ENCODE measurements at places on chromosomes 7 and 10. TPM values are rescaled to one million over a fixed set of nuclear protein-coding genes. Genes with fewer than 3 reads are reported as not detected.

- H3K36me3 ChIP-seq: no peaks in the 10 kb centered on the region
- no peak overlapping the region for H3K4me3 ChIP-seq
- DNase-seq: no peak
- H3K4me1 ChIP-seq: no peaks in the 10 kb centered on the region
- no peaks in the 10 kb centered on the region for H3K27me3 ChIP-seq
- H3K27ac ChIP-seq: no peak overlapping the region
Observed at GRCh38 chr7:123847868-123848267, 2.9 kb downstream of the HYAL4 start.

GRCh38 chr10:61404751-61405150 is 48.4 kb downstream of the TMEM26 start:
- H3K4me1 ChIP-seq: no peaks in the 10 kb centered on the region
- DNase-seq: no peak
- H3K27me3 ChIP-seq: no peaks in the 10 kb centered on the region
- H3K4me3 ChIP-seq: no peak overlapping the region
- H3K27ac ChIP-seq: no peak overlapping the region
- H3K36me3 ChIP-seq: no peaks in the 10 kb centered on the region

DNA sequence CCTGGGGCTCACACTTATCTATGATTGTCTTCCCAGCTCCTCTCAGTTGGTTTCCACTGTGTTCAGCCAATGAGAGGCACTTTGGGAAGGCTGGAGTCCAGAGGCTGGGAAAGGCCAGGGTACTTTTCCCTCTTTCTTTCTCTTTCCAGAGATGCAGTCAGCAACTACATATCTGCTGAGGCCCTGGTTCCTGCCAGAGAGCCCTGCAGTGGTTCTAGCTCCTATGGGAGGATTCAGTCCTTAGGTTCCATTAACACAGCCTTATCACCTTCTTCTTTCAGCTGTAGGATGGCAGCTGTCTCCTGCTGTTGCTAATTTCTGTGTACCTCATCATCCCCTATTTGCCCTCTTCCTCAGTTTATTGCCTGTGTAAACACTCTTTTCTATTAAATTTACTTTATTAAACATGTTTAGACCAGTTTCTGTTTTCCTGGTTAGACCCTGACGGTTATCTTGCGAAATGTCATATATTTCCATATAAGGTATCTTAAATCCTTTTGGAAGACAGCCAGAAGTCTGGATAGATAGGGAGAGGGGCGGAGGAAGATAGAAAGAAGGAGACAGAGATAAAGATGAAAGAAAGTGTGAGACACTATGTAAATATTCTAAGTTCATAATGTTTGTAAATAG is 100.3 kb downstream of the HGF start:
- no peaks in the 10 kb centered on the region for H3K36me3 ChIP-seq
- H3K4me1 ChIP-seq: no peaks in the 10 kb centered on the region
- DNase-seq: no peak
- H3K4me3 ChIP-seq: no peak overlapping the region

DNA sequence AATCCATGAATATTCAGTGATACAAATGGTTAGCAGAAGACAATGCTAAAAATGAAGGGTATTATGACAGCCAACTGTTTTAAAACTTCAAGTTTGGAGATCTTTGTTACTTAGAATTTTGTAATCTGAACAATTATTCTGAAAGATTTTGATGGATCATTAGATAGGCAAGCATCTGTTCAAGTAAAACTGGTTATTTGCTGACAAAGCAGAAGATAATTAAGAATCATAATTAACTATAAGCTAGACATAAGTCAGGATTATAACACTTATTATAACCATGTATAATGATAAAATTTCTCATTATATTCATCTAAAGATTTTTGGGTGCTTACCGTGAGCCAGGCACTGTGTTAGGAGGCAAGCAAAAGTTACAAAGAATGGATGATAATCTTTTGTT is 1145.1 kb downstream of the CNTNAP2 start:
- no peaks in the 10 kb centered on the region for H3K36me3 ChIP-seq
- no peaks in the 10 kb centered on the region for H3K27me3 ChIP-seq
- no peak for DNase-seq
- no peak overlapping the region for H3K4me3 ChIP-seq
- no peaks in the 10 kb centered on the region for H3K4me1 ChIP-seq

GRCh38 chr7:35848725-35849124 is 47.9 kb downstream of the SEPTIN7 start:
- no peaks in the 10 kb centered on the region for H3K4me1 ChIP-seq
- H3K4me3 ChIP-seq: no peak overlapping the region
- no peak overlapping the region for H3K27ac ChIP-seq
- DNase-seq: no peak

- no peak overlapping the region for H3K4me3 ChIP-seq
- no peaks in the 10 kb centered on the region for H3K27me3 ChIP-seq
- no peak for DNase-seq
- no peaks in the 10 kb centered on the region for H3K36me3 ChIP-seq
Observed at GRCh38 chr10:88037623-88038022, 174.2 kb downstream of the PTEN start.

AP3M1 gene
- 67.8 TPM for total RNA-seq

DNA sequence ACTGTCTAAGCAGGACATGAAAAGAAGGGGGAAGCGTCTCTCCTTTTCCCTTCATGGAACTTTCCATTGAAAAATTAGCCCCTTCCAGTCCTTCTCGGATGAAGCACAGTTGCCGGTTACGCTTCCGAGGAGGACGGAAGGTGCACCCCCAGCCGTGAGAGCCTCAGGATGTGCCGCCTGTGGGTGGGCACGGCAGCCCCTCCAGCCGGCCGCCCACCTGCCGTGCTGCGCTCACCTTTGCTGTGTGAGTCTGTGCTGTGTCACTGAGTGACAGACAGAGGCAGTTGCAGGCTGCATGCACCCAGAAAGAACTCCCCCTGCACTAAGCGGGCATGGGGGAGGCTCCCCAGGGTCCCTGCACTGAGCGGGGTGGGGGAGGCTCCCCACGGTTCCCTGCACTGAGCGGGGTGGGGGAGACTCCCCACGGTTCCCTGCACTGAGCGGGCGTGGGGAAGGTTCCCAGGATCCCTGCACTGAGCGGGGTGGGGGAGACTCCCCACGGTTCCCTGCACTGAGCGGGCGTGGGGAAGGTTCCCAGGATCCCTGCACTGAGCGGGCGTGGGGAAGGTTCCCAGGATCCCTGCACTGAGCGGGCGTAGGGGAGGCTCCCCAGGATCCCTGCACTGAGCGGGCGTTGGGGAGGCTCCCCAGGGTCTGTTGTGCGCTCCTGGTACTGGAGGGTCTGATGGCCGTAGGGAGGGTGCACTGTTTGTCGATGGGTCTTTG is 74.2 kb downstream of the DNAJB6 start:
- H3K4me1 ChIP-seq: peaks cover 72% of the 10 kb centered on the region
- no peaks in the 10 kb centered on the region for H3K27me3 ChIP-seq
- peaks cover 54% of the 10 kb centered on the region for H3K36me3 ChIP-seq
- H3K27ac ChIP-seq: no peak overlapping the region

All from K562 (cell line).